Mesothelial cell of epicardium (in vitro differentiated cells): ENCODE measurements at places on chromosomes 3 and 15. TPM values are rescaled to one million over a fixed set of nuclear protein-coding genes. Genes with fewer than 3 reads are reported as not detected.
A peak's percentile ranks its signal among the peaks of the same experiment; 100 is the strongest.

DNA sequence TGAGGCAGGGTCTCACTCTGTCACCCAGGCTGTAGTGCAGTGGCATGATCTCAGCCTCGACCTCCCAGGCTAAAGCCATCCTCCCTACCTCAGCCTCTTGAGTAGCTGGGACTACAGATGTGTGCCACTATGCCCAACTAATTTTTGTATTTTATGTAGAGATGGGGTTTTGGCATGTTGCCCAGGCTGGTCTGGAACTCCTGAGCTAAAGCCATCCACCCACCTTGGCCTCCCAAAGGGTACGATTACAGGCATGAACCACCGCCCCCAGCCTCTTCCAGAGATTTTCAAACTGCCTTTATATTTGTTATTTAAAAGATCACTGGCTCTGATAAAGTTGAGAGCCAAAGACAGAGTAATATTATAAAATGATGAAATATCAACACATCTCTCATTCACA, 37.3 kb downstream of the BSN start:
- DNase-seq, result no peak

GRCh38 chr3:124041553-124041952, 49.6 kb upstream of the ROPN1 start:
- DNase-seq, result no peak

DNA sequence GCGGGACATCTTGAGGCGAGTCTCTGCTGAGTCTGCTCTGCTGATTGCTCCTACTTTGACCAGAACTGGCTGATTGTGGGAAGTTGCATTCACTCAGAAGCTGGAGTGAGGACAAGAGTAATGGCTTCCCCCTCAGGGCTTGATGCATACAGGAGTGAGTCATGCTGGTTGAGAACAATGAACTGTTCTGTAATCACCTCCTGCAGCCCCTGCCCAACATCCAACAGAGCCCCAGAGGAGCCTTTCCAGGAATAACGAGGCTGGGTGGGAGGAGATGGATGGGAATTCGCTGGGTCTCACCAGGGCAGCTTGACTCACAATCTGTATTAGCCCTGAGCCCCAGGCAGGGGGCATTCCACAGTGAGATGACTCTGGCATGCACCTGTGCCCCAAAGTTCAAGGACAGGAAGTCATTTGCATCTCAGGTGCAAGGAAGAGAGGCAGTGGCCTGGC, 85.0 kb downstream of the RAB11A start:
- DNase-seq, result no peak

DNA sequence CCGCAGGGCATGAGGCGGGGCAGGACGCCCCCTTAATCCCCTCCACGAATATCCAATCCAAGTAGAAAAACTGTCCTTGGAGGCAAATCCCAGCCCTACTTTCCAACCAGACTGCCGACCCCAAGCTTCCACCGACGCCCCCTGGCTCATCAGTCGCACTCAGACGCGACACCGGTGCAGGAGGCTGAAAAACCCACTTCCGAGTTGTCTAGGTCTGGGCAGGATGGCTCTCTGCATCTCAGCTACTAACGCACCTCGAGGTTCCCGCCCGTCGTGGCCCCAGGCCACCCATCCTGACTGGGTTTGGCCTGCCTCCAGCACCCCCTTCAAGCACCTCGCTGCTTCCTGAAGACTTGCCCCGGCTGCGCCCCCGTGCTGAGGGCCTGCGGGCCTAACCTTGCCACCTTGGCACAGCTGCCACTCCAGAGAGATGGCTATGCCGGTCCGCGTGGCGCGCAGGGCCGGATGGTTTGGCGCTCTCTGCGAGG, 15.5 kb downstream of the RGMA start:
- no peak for DNase-seq

DNA sequence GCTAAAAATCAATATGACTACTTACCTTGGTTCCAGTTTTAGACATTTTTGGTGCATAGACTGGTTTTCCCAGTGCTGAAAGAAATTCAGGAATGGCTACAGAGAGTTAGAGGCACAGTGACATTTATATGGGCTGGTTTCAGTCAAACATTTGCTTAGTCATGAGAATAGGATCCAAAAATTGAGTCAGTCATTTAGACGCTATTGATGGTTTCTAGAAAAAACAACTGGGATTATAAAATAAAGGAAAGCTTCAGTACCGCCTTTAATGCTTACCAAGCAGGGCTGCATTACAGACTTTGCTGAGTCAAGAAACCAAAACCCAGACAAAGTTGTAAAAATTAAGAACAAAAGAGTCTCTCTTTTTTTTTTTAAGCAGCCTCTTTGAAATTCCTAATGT, at the start of gene CRYGS:
Gene CRYGS (minus strand): TSS at position 100 of the 400 bp plus-strand sequence. CDS start 54 bp downstream, at position 46.
- no peak for DNase-seq

DNA sequence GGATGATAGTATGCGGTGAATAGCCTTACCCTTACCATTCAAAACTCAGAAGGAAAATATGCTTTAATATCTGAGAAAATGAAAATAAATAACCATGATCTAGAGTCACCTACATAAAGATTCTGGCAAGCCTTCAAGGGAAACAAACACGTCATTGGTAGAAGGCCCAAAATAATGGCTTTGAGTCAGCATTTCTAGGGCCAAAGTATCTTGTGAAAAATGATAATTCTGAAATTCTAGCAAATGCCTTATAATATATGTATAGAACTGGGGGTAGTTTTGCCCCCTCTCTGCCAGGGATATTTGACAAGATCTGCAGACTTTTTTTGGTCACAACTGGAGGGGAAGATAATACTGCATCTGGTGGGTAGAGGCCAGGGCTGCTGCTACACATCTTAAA, 15.4 kb downstream of the PLSCR1 start:
- no peak for DNase-seq

DNA sequence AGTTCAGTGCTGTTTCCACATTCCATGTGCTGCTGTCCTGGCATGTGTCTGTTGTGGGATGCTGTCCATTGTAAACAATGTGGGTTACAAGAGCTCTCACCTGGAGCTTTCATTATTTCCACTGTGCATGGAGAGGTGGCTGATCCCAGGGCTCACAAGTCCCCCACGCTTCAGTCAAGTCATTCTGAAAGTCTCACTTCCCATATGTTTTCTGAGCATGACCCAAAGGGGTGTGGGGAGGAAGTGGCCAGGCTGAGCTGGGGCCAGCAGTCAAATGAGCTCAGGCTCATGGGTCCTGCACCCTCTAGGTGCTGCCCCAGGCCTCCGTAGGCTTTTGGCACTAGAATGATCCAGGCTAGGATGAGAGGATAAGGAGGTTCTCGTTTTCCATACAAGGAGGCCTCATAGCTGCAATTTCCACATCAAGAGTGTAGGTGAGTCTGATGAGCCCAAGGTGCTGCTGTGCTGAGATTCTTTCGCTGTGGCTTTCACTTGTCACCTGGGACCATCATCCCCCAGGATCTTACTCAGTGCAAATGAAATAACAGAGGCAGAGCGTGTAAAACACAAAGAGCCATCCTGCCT, 22.0 kb downstream of the STARD5 start:
- DNase-seq, result no peak

GRCh38 chr15:63491116-63491827, 13.1 kb upstream of the USP3 start:
- no peak for DNase-seq

- DNase-seq, result no peak
These were observed 160.6 kb downstream of the APBA2 start for GRCh38 chr15:29046281-29046810.

GRCh38 chr3:31472479-31473390, 60.0 kb upstream of the STT3B start:
- DNase-seq, result no peak

GRCh38 chr15:40623361-40623760, 29.3 kb downstream of the KNL1 start:
- no peak for DNase-seq

- DNase-seq, result peak; percentile 27
These were observed 31.5 kb upstream of the RPS17 start for GRCh38 chr15:82571722-82572222.

GRCh38 chr3:134307425-134307824, 56.8 kb upstream of the RYK start:
- DNase-seq, result no peak

GRCh38 chr3:128294999-128295468, 141.8 kb downstream of the EEFSEC start:
- DNase-seq, result no peak

- no peak for DNase-seq
These were observed 91.7 kb upstream of the PDZRN3 start for GRCh38 chr3:73716418-73716817.

GRCh38 chr15:99408236-99409096, 157.2 kb downstream of the LRRC28 start:
- DNase-seq, result no peak

Gene CACNA2D2
- 9.9 to 10.8 TPM (median 9.9 TPM) in 3 replicates for total RNA-seq

Gene PODXL2
- total RNA-seq, result 25.5 to 29.7 TPM (median 27.1 TPM) in 3 replicates

Gene TMEM207
- total RNA-seq, result not detected in 3 replicates

Gene ENTPD3
- total RNA-seq, result 0.53 to 0.87 TPM (median 0.72 TPM) in 3 replicates

Gene SPINK8
- total RNA-seq, result not detected in 3 replicates

Gene GRIP2
- 1.0 to 1.1 TPM (median 1.0 TPM) in 3 replicates for total RNA-seq

Gene DUOXA2
- not detected in 3 replicates for total RNA-seq

Gene GUCA1C
- total RNA-seq, result not detected in 3 replicates

Gene PRKCD
- 15.2 to 17.0 TPM (median 16.1 TPM) in 3 replicates for total RNA-seq
